ELF-1 (cell line): ENCODE measurements at places on chromosomes 3 and 15.
A peak's percentile ranks its signal among the peaks of the same experiment; 100 is the strongest.

DNA sequence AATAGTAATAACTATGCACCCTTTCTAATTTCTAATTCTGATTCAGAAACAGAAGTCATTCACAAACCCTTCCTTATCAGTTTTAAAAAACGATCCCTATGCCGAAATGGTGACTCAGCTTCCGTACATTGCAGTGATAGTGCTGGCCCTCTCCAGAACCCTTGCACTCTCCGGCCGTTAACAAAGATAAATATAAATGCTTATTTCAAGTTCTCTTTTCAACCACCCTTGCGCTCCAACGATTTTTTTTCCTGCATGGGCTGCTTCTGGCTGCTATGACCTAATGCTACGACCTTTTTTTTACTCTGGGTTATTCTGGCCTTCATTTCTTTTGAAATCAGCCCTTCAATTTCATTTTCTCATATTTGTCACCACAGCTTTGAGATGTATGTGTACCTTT, 646.2 kb downstream of the NTRK3 start:
- DNase-seq = no peak

DNA sequence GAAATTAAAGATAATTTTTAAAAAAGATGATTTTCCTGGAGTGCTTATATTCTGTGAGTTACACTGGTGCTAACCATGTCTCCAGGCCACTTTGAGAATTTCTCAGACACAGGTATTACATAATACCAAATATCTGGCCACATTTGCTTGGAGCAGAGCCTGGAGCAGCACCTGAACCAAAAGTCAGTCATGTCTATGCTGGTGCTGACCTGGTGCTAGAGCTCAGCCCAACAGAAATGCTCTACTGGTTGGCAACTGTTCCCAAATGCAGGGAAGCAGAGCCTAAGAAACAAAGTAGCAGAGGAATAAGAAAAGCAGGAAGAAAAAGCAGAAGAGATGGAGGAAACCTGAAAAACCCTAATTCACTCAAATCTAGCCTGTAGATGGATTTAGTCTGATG, 135.7 kb upstream of the SLC7A14 start:
- DNase-seq = peak; percentile 38

- no peak for DNase-seq
Measured at GRCh38 chr15:52653431-52653964, 25.7 kb downstream of the ATOSA start.

DNA sequence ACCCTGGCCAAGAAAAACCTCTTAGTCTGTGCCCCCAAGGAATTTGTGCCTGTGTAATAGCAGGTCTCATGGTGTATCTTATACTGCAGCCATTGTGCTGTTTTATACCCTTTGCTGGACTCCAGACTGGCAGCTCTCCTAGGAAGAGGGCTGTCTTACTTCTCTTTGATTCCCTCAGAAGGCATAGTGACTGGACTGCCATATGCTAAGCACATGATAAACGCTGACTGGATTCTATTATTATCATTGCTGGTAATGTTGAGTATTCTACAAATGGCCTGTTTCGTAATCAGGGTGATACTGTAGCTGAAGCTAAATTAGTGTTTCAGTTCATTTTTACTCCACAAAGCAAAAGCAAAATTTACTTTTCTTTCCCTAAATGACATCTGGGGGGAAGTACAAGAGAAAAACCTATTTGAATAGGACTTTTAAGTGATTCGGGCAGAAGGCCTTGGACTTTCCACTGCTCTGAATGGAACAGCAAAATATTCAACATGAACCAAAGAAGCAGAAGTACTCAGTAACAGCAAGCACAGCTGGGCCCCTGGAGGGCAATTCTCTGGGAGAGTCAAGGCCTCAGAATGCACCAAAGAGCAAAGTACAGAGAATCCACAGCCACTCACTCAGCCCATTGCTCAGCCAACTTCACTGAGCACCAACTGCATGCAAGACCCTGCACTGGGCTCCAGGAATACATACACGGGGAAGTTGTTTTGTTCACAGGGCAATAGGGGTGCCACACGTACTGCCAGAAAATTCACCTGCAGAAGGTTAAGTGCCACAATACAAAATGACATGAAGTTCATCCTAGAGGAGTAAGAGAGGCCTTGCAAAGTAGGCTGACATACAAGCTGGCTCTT, 7.9 kb upstream of the BCL2A1 start:
- DNase-seq = no peak

DNA sequence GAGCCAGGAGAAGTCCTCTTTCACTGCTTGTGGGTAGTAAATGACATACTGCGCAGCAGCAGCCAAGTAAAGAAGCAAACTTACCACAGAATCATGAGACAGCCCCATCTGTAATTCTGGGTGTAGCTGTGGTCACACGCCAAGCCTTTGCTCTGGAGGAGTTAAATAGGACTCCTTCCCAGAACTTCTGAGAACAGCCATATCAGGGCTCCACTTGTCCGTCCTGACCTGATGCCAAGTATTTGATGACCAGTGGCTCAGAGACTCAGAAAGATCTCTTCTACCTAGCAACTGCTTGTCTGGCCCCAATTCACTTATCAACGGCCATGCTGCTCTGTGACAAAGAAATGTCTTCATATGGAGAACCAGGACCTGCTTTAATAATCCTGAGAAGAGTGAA, 20.6 kb upstream of the GOLIM4 start:
- no peak for DNase-seq

- DNase-seq = no peak
Measured at GRCh38 chr3:108296239-108296638, at the start of gene HHLA2. TSS of gene HHLA2 (plus strand) at chr3:108296548. CDS start at chr3:108351814, 55,266 bp downstream.

- DNase-seq = no peak
Measured at GRCh38 chr3:108133858-108134554, 43.2 kb upstream of the CD47 start.

DNA sequence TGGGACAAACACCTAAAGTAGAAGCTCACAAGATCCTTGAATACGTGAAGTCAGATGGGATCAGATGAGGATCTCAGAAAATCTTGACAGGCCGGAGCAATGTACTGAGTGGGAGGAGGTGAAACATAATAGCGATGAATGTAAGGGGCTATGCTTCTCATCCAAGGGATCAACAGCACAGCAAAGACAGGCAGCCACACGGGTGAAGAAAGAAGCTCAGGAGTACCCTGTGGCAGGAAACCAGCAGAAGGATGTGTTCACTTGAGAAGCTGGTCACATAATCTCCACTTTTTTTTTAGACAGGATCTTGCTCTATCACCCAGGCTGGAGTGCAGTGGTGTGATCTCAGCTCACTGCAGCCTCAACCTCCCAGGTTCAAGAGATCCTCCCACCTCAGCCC, 92.4 kb downstream of the MEGF11 start:
- no peak for DNase-seq

DNA sequence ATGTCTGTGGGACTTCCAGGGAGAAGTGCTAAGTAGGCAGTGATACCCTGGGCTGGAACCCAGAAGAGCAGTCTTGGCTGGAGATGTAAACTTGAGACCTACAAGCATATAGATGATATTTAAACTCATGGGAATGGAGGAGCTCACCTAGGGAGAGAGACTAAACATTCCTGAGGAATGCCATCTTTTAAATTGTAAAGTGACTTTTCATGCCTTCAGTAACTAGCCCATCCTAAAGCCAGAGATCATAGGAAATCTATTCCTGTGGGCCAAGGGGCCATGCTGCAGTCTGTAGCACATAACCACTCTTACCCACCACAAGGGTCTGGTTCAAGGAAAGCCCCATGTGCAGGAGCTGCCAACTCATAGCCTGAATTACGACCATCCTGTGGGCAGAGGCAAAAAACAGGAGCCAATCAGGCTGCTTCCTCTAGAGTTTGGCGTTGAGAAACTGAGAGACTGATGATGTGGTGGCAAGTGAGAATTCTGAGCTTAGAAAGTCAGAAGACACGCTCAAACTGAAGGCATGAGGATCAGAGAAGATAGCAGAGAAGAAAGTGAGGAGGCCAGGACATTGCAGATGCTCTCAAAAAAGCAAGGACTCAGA, 37.5 kb downstream of the CTDSPL start:
- no peak for DNase-seq

- DNase-seq = no peak
Measured at GRCh38 chr15:31484986-31485385, 158.4 kb downstream of the KLF13 start.

DNA sequence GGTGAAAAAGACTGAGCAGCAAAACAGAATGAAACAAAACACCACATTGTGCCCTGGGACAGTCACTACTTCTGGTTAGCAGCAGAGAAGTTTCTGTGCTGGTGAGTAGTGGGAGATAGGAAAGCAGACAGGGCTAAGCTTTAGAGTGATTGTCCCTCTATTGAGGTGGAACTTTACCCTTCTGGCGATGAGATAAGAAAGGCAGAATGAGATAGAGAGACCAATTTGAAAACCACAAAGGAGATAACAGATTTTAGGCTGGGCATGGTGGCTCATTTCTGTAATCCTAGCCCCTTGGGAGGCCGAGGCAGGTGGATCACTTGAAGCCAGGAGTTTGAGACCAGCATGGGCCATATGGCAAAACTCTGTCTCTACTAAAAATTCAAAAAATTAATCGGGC, 208.5 kb downstream of the TBL1XR1 start:
- peak; percentile 15 for DNase-seq

- no peak for DNase-seq
Measured at GRCh38 chr3:111303760-111304159, 232.1 kb downstream of the NECTIN3 start.

DNA sequence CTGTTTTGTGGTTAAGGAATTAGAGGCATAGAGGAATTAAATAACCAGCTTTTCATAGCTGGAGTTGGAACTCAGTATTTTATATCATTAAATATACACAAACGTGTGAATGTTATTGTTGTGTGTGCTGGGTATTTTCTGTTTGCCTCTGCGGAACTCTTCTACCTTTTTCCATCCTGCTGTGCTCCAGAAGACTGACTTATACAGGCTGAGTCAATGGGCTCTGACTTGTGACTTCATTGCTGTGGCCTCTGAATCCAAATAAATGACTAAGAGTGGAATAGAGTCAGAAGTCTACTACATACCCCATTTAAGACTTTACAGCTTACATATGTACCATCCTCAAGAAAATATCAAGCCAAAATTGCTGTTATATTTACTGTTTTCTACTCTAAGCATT, 17.6 kb downstream of the ARIH1 start:
- DNase-seq = no peak

- DNase-seq = no peak
Measured at GRCh38 chr3:79253704-79254103, 514.1 kb downstream of the ROBO1 start.

DNA sequence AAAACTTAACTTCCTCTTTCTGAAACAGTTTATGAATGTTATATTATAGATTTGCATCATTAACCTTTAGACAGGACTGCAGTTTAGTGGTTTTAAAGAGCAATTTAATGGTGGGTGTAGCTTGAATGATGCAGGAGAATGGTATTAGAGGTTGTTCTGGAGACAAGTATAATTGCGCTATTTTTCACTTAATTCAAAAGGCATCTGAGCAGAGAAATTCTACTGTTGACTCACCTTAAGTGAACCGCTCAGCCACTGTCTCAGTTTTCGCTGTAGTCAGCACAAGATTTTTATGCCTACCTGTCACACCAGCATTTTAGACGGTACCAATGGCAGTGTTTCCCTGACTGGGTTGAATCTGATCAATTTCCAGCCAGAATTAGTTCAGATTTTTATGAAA, 348.8 kb upstream of the DCBLD2 start:
- DNase-seq = no peak

DNA sequence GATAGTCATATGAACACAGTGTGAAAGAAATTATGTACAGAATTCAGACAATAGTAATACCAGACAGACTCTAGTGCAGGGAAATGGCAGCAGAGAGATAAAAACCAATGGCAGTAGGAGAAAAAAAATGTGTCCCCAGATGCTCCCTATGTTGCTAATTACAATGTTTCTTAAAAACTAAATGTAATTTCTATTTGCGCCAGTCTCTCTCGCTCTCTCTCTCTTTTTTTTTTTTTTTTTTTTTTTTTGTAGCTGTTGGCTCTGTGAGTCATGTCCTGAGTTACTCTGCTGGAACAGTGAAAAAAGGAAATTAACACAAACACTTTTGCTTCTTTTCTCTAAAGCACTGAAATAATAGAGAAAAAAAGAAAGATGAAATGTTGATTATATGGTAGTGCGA, 871.9 kb downstream of the GBE1 start:
- no peak for DNase-seq

- DNase-seq = no peak
Measured at GRCh38 chr3:146682171-146682570, 77.0 kb upstream of the PLSCR5 start.

DNA sequence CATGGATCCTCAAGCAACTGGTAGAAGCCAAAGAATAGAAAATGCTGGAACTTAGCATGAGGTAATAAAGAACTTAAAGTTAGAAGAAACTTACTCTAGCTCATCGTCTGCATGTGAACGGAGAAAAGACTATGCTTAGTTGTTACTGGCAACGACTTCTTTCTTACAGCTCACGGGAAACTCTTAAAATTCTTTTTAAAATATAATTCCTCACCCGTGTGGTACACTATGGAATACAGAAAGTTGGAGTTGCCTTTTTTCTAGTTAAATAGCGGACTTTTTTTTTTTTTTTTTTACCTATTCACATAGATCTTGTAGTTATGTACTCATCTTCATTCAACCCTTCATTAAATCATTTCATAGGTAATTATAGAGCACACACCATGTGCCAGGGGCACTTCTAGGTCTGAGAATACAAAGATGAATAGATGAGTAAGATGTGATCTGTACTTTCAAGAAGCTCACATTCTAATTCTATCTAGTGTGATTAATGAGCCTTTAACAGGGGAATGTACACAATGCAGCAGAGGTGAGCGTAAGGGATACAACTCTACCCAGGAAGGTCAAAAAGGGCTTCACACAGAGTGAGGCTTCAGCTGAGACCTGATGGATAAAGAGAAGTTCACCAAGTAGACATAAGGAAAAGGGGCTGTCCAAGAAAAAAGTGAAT, 18.4 kb upstream of the KCNMB2 start:
- DNase-seq = no peak

- DNase-seq = peak; percentile 77
Measured at GRCh38 chr15:101133751-101134261, 118.0 kb downstream of the CHSY1 start.
